T-helper 9 cell (primary cell): ENCODE measurements at places on chromosomes 1 and 21.

GRCh38 chr1:89966656-89967055, 28.3 kb upstream of the ZNF326 start:
- no peak for DNase-seq

- no peak for DNase-seq
These were observed 80.1 kb downstream of the TTLL7 start for GRCh38 chr1:83918688-83919285.

GRCh38 chr1:201504799-201505502, 2.0 kb downstream of the CSRP1 start:
- no peak for DNase-seq

DNA sequence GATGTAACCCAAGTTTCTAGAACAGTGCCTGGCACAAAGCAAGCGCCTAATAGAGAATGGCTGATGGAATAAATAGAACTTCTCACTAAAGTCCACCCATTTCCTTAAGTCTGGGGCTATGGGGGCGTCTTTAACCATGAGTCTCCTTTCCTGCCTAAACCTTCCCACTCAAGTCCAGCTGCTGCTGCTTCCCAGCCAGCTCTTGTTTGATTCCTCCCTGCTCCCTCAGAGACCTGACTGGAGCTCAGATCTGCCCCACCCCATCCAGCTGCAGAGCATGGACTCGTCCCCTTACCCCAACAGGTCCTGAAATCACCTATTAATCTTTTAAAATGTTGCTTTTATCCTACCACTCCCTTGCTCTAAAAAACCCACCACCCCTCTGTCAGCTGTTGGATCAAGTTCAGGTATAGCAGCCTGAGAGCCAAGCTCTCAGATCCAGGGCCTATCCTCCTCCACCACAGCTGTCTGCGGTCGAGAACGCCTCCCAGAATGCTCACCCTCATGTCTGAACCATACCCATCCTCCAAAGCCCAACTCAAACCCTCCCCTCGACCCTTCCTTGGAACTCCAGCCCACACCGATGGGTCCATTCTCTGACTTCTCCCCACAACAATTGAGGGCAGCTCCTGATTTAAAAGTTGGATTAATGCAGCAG, 12.8 kb upstream of the GALNT2 start:
- DNase-seq = no peak

DNA sequence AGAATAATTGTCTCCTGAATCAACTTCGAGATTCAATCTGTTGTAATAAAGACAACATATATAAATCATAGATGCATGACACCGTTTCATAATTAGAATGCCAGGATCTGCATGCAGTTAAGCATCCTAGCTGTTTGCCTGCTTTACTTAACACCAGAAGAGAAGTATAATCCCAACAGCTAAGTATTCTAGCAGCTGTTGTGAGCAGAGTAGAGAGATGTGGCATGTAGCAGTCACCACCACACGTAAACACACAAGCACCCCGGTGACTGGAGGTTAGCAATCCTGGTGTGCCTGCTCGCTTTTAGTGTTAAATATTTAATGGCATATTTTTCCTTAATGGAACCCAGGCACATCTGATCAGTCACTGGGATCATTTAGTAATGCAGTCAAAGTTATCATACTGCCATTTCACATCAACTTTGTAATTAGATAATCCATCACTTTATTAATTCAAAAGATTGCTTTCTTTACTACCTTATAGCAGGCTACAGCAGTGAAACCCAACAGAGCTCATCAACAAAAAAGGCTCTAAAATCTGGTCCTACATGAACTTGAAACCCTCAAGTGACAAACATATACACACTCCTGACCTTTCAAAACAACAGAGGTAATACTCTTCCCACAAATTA, 187.9 kb downstream of the SMYD3 start:
- no peak for DNase-seq

DNA sequence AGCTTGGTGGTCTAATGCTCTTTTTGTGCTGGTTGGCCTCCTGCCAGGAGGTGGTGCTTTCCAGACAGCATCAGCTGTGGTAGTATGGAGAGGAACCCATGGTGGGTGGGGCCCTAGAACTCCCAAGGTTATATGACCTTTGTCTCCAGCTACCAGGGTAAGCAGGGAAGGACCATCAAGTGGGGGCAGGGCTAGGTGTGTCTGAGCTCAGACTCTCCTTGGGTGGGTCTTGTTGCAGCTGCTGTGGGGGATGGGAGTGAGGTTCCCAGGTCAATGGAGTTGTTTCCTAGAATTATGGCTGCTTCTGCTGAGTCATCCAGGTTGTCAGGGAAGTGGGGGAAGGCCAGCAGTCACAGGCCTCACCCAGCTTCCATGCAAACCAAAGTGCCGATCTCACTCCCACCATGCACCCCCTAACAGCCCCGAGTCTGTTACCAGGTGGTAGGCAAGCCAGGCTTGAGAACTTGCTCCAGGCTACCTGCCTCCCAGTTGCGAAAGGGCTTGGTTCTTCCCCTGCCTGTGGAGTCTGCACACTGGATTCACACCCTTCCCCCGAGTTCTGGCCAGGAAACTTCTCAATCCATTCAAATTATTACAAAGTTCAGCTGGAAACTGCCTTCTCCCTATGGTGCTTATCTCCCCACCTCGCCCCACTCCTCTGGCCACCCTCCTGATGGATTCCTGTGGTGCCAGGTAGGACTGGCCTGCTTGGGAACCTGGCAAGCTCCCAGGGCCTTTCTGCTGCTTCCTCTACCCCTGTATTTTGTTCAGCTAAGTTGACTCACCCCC, 37.8 kb downstream of the DRAM2 start:
- DNase-seq = no peak

DNA sequence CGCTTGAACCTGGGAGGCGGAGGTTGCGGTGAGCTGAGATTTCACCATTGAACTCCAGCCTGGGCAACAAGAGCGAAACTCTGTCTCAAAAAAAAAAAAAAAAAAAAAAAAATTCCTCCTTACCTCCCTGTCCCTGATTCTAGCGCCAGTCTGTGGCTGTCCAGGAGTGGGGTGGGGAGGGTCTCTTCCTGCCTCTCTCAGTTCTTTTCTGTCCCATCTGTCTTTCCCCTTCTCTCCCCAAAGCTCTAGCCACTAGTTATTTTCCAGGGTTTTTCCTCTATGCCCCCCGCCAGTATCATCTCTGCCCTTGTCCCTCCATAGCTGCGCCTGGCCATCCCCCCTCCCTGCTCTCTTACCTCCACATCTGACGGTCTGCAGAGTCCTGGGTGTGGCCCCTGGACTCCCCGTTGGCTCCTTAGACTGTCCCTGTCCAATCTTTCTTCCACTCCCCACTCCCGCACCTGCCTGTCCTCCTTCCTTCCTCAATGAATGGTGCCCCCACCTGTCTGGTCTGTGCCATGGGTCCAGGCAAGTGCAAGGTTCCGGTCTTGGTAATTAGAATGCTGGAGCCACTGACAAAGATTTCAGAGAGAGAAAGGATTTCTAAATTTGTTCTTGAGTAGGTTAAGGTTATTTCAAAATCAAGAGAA, 1.6 kb upstream of the TMEM63A start:
- no peak for DNase-seq

GRCh38 chr1:248813546-248813945, 12.2 kb downstream of the SH3BP5L start:
- DNase-seq = no peak

DNA sequence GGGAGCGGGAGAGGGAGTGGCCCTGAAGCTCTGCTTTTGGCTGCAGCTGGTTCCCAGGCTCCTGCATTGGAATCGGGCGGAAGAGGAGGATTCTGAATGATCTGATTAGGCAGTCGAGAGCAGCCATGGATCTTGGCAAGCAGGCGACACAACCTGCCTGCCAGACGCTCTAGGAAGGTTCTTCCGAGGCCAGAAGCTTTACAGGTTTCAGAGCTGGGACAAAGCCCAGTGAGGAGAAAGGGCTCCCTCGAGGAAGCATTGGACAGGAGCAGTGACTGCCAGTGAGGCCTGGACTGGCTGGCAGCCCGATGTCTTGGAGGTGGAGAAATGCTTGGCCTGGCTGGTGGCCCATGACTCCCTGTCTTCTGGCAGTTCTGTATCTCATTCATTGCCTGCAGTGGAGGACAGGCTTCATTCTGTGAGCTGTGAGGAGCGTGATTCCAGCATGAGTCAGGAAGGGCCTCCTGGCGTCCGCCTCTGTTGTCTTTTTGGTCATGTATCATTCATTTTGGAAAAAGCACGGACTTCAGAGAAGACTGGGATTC, 132.7 kb upstream of the IPO9 start:
- no peak for DNase-seq

DNA sequence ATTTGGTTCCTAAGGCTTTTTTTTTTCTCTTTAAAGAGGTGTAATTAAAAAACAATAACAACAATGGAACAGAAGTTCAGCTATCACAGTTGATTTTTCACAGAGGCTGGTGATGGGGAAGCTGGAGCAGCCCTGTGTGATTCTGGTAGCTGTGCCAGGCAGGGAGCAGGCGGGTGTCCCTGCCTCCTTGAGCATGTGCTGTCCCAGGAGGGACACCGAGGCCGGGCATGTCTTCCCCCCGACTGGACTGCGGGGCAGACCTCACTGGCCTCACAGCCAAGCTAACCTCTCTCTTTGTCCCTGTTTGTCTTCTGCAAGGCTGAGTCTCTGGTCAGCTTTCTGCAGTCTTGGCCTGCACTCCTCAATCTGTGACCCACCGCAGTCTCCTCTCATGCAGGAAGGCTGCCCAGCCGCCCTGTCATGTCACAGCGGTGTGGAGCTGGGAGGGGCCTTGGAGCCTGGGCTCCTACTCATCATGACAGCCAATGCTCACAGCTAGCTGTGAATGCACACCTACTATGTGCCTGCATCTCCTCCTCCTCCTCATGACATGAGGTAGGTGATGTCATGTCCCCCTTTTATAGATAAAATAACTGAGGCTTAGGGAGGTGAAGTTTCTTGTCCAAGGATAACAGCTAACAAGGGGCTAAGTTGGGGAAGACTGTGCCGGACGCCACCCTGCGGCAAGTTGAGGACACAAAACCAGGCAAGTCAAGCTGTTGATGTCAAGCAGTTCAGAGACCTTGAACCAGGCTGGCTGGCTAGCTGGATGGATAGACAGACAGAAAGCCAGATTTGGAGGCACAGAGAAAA, 10.3 kb upstream of the ACTL8 start:
- no peak for DNase-seq

- no peak for DNase-seq
These were observed 11.5 kb downstream of the IBA57 start for GRCh38 chr1:228177183-228177475.

DNA sequence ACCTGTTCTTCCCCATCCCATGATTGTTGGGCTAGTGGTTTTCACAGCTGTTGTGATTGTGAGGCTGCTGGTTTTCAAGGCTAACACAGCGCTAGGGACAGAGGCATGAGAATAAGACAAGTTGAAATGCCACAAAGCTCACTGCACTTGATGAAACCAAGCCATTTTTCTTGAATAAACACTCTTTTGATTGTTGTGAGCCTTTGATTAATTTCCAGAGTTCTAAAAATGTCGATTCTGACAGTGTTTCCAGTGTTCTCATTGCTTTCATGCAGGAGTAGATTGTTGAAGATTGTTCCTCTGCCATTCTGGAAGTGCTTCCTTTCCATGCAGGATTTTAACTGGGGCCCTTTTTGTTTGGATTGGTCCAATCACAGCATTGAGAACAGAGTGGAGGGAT, 134.9 kb upstream of the GRIK3 start:
- DNase-seq = no peak

DNA sequence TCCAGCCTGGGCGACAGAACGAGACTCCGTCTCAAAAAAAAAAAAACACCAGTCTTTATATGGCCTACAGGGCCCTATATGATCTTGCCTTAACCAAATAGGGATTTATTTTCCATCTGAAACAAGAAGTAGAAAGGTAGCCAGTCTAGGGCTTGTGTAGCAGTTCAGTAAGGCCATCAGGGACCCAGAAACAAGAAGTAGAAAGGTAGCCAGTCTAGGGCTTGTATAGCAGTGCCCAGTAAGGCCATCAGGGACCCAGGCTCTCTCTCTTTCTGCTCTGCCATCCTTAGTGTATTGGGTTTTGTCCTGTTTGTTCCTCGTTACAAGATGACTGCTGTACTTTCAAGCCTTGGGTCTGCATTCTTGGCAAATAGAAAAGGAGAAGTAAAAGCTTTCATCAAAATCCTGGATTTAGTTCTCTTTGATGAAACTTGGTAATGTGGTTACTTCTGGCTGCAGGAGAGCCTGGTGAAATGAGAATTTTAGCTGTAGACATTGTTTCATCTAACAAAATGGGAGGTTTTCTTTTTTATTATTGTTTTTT, 46.1 kb downstream of the PKN2 start:
- DNase-seq = no peak

DNA sequence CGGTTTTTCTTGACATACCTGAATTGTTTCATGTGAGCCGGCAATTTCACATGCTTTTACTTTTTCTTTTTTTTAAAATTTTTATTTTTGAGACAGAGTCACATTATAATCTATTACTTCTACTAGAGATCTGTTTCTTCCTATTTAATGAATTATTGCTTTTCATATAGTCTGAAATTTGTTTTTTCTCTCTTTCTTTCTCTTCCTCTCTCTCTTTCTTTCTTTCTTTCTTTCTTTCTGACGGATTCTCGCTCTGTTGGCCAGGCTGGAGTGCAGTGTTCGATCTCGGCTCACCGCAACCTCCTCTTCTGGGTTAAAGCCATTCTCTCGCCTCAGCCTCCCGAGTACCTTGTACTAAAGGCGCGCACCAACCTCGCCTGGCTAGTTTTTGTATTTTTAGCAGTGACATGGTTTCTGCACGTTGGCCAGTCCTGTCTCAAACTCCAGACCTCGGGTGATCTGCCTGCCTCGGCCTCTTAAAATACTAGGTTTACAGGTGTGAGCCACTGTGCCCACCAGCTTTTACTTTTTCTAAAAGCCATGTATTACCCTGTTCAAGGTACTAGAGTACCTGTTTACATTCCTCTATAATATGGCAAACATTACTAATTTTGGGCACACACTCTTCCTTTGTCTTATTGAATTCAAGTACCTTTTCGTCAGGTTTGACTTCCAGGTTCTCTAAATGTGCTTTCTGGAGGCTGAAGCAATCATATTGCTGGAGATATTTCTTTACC, 86.5 kb upstream of the RHOU start:
- no peak for DNase-seq

DNA sequence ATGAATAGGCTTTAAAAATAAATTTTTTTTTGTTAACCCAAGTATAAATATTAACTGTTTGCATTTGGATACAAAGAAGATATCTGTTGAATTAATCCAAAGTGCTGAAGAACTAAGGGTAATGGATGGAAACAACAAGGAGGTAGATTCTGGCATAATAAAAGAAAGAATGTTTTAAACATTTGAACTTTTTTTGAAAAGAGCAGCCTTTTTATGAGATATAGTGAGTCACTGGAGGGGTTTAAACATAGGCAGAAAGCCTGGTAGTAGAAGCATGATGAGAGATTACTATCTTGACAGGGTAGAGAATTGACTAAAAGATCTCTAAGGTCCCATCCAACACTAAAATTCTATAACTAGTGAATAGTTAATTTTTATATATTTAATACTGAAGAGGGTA, 2.7 kb downstream of the MIER1 start:
- DNase-seq = no peak
